ENCODE measurements at places on chromosomes 12 and 14.

DNA sequence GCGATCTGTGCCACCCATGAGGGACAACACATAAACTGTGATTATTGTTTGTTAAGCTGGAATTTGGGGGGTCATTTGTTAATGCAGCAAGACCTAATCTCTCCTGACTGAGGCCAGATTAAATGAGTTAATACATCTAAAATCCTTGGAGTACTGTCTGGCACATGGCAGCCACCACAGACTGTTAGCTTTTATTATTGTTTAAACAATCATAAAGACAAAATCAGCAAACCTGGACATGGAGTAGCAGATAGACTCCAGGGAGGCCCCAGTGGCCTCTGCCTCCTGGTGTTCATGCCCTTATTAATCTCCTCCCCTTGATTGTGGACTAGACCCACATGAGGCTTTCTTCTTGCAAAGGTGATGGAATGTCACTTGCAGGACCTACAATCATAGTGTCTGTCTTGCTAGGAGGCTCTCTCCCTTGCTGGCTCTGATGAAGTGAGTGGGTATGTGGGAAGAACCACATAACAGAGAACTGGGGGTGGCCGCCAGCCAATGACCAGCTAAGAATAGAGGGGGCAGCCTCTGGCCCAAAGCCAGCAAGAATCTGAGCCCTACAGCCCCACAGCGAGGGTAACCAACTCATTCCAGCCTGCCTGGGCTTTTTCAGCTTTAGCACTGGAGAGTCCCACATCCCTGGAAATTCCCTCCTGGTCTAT, 142.0 kb downstream of the SCARB1 start:
- no peak for DNase-seq

DNA sequence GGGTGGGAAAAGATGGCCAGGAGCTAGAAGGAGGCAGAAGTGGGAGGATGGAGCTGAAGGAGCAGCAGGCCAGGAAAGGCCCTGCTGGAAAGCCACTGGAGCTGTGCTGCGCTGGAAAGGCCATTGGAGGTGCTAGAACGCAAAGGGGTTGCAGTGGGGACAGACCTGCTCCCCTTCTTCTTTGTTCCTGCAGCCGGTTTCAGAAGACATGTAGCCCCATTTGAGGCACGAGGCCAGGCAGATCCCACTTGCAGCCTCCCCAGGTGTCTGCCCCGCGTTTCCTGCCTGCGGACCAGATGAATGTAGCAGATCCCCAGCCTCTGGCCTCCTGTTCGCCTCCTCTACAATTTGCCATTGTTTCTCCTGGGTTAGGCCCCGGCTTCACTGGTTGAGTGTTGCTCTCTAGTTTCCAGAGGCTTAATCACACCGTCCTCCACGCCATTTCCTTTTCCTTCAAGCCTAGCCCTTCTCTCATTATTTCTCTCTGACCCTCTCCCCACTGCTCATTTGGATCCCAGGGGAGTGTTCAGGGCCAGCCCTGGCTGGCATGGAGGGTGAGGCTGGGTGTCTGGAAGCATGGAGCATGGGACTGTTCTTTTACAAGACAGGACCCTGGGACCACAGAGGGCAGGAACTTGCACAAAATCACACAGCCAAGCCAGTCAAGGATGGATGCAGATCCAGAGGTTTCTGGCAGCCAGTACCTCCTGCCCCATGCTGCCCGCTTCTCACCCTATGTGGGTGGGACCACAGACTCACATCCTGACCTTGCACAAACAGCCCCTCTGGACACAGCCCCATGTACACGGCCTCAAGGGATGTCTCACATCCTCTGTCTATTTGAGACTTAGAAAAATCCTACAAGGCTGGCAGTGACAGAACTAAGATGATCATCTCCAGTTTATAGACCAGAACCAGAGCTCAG, 2.3 kb upstream of the GPR162 start:
- no peak for DNase-seq

DNA sequence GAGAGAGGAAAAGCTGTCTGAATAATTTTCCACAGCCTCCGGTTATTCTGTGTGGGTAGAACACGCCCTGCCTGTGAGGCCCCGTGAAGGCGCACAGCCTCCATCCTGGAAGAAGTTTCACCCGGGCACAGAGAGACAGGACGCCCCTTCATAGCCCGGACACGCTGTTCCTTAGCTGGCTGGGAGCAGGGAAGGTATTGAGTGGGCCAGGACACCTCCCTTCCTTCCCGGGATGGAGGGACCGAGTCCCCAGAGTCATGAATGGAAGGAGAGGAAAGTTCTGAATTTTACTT, 135.5 kb downstream of the GCH1 start:
- DNase-seq: no peak

DNA sequence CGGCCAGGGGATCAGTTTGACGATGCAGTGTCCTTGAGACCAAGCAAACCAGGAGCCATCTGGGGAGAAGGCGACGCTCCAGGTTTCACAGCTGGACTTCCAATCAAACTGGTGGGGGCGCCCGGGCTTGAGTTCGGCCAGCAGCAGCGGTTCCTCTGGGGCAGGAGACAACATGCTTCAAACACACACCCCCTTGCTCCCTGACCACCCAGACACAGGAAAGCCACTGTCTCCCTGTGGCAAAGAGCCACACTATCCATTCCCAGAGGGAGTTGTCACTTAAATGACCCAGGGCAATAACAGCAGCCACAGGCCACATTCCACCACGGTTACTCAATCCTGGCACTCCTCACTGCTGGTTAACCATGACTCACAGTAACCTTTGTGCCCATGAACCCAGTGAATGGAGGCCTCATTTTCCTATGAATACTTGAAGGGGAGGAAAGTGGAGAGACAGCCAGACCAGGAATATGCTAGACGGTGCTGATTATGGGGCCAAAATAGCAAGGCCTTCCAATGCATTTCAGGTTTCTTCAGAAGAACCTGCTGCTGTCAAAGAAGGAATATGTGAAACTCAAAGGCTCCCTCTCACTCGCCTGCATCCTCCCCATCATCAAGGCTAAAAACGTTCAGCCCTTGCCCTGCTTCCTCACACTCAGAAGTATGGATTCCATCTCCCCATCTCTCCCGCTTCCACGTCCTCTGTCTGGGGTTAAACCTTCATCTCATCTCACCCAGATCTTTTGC, 8.5 kb downstream of the WSB2 start:
- no peak for DNase-seq

- DNase-seq: no peak
These were observed 383.0 kb downstream of the LRIG3 start for GRCh38 chr12:58537278-58537677.
